Endothelial cell (in vitro differentiated cells): ENCODE measurements at places on chromosomes 6 and 20.

DNA sequence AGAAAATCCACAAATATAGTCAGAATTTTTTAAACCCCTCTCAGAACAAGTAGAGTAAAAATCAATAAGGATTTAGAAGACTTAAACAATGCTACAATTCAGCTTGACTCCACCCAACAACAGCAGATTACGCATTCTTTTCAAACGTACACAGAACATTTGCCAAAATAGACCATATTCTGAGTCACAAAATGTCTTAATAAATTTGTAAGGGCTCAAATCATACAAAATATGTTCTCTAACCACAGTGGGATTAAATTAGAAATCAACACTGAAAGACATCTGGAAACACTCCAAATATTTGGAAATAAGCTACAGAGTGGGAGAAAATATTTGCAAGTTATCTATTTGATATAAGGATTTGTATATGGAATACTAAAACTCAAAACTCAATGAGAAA is 164.2 kb upstream of the AKAP12 start:
- DNase-seq = no peak
- H3K36me3 ChIP-seq = peaks cover 7% of the 10 kb centered on the region
- no peaks in the 10 kb centered on the region for H3K27me3 ChIP-seq
- H3K27ac ChIP-seq = no peak overlapping the region

DNA sequence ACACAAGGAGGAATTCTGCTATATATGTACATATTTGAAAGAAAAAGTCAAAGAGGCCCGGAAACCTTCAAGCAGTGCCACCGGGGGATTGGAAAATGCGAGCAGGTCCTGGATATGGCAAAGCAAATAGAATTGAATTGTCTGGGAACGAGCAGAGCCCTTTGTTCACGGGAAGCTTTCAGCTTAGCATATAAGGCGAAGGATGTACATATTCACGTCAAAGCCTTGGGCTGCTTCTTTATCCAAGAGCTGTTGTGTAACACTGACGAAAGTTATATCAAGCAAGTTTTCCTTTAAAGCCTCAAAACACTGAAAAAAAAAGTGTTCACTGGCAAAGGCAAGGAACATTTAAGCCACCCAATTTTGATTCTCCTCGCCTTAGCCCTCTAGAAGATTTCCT is 171.0 kb downstream of the GPX5 start:
- H3K4me1 ChIP-seq = peaks cover 46% of the 10 kb centered on the region
- peaks cover 6% of the 10 kb centered on the region for H3K36me3 ChIP-seq
- no peak for DNase-seq
- peaks cover 26% of the 10 kb centered on the region for H3K27me3 ChIP-seq
- no peak overlapping the region for H3K27ac ChIP-seq
- peak overlapping the region; percentile 74 for H3K4me3 ChIP-seq

DNA sequence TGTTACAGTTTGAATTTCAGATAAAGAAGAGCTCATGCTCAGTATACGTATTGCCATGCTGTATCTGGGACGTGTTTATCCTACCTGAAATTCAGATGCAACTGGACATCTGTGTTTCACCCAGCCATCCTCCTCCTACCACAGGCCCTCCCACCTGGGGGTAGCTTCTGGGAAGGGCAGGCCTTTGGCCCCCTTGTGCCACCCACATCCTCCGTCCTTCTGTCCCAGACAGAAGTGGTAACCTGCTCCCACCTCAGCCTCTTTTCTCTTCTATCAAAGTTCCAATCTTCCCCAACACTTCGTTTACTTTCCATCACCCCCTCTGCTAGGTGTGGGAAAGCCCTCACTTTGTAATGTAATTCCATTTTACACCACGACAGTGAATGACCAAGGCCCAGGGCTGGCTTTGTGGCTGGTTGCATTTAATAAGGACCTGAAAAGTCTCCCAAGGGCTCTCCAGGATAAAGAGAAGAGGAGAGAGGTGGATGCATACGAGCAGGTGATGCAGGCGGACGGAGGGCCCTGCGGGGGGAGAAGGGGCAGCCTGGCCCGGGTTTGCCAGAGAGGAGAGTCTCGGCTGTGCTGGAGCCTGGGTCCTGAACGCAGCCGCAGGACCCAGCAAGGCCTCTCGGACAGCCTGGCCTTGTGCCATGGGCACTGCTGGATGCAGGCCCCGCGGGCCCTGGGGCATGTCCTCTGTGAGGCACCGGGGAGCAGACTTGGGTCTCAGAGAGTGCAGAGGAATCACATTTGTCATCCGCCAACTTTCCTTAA is 98.4 kb downstream of the PSMB1 start:
- H3K4me3 ChIP-seq = no peak overlapping the region
- no peak for DNase-seq
- no peak overlapping the region for H3K27ac ChIP-seq

DNA sequence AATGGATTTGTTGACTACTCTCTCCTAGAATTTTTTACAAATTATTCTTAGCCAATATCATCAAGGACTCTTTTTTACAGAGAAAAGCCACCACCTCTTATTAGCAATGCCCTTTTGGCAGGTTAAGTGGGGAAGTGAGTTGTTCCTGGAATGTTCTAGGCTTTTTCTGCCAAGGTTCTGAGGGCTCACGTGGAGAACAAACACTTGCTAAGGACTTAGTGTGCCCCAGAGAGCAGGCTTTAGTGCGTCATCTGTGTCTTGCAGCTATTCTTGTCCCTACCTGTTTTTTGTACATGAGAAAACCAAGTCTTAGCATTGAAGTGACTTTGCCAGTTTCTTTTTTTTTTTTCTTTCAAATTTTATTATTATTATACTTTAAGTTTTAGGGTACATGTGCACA is 33.5 kb downstream of the CFAP61 start:
- no peaks in the 10 kb centered on the region for H3K4me1 ChIP-seq
- peaks cover 5% of the 10 kb centered on the region for H3K27me3 ChIP-seq
- DNase-seq = no peak
- H3K27ac ChIP-seq = no peak overlapping the region

DNA sequence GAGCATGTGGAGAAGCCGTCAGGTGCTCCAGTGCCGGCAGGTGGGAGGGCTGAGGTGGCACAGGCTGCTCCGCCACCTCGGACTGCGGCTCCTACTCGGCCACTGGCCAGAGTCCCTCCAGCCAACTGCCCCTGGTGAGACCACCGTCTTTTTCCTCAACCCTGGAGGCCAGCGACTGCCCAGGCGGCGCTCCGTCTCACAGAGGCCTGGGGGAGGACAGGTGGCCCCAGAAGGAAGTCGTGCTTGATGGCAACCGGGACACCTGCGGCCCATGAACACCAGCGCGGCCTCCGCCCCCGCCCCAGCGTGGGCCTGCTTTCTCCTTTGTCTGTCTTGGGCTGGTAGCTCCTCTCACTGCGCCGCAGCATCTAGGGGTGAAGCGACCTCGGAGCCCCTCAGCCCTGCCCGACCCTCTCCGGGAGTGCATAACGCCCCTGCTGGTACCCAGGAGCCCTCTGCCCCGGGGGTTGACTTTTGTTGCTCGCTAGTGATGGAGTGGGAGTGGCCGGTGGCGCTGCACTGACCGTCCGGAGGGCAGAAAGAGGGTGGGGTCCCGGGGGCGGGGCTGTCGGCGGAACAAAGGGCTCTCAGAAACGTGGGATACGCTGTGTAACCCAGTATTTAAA is 706 bp upstream of the TUBB2B start:
- peaks cover 7% of the 10 kb centered on the region for H3K36me3 ChIP-seq
- DNase-seq = peak; percentile 24
- H3K27me3 ChIP-seq = peaks cover 28% of the 10 kb centered on the region
- H3K27ac ChIP-seq = no peak overlapping the region
- H3K4me3 ChIP-seq = peak overlapping the region; percentile 90

- peaks cover 3% of the 10 kb centered on the region for H3K27me3 ChIP-seq
- peaks cover 22% of the 10 kb centered on the region for H3K4me1 ChIP-seq
- no peak overlapping the region for H3K27ac ChIP-seq
- no peaks in the 10 kb centered on the region for H3K36me3 ChIP-seq
Measured at GRCh38 chr6:5034736-5035135, 30.9 kb upstream of the RPP40 start.

DNA sequence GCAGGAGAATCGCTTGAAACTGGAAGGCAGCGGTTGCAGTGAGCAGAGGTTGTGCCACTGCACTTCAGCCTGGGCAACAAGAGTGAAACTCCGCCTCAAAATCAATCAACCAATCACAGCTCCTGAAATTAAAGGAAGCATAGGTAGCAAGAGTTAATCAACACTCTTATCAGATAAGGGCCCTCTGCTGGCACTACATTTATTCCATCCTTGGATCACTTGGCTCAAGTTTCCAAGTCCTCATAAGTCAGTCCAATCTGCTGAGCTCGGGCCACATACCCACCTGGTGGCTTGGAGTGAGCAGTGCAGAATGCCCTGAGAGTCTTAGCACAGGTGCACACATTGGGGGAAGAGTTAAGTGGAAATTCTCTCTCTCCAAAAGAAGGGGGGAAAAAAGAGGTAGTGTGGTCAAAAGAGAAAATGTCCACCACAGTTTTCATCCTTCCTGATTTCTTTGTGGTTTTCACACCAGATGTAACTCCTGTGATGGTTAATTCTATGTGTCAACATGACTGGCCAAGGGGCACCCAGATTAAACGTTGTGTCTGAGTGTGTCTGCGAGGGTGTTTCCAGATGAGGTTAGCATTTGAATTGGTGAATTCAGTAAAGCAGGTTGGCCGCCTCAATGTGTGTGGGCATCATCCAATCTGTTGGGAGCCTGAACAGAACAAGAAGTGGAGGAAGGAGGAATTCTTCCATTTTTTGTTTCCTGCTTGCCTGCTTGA is 14.2 kb upstream of the FAM8A1 start:
- DNase-seq = no peak
- H3K4me1 ChIP-seq = peaks cover 3% of the 10 kb centered on the region
- no peak overlapping the region for H3K27ac ChIP-seq
- H3K36me3 ChIP-seq = no peaks in the 10 kb centered on the region
- H3K27me3 ChIP-seq = no peaks in the 10 kb centered on the region
- no peak overlapping the region for H3K4me3 ChIP-seq

GRCh38 chr20:478949-479429 is 16.7 kb upstream of the TBC1D20 start:
- peak; percentile 38 for DNase-seq
- H3K27me3 ChIP-seq = no peaks in the 10 kb centered on the region
- H3K27ac ChIP-seq = no peak overlapping the region
- peaks cover 38% of the 10 kb centered on the region for H3K36me3 ChIP-seq
